Ascending aorta (tissue), 2 donors: ENCODE measurements at places on chromosomes 2 and 18.

- no peak for DNase-seq
Observed at GRCh38 chr2:95525294-95526035, 40.9 kb upstream of the TRIM43B start.

GRCh38 chr2:203732092-203732952 lies 25.9 kb downstream of the CD28 start:
- DNase-seq: no peak

DNA sequence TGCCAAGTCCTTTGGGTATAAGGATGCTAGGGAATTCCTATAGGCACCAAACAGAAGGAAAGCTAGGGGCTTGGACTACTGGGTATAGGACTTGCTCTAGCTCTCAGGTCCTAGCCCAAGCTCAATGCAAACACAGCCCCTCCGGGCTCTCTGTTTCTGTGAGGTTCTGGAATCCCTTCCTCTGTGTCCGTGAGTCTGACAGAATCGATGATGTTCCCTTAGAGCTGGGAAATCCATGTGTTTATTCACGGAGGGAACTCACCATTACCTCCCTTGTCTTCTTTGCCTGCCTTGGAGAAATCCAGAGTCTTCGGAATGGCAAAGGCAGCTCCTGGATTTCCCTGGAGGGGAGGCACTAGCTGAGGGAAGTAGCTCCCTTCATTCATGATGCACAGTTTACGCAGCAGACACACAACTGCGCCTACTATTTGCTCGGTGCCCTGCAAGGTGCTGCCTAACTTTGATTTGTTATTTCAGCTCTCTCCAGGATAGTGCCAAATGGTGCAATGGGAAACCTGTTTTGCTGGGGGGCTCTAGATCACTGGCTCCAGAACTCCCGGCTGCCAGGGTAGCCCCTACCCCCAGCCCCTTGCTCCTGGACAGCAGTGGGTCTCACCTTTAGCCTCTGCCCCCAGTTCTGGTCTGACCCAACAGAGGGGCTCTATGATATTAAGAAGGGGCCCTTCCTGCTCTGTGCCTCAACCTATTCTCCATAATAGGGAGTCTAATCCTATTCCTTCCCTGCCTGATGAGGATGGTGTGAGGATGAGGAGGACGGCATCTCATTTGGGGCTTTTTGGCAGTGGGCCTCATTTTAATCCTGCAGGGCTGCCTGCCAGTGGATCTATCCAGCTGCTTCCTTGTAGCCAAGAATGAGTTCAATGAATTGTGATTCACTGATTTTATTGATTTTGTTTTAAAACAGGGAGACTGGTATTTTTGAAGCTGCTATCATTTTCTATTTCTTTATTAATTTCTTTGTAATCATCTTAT lies 8.4 kb upstream of the PSMD1 start:
- no peak for DNase-seq

GRCh38 chr2:204401114-204401513 lies 144.2 kb upstream of the PARD3B start:
- DNase-seq: no peak

DNA sequence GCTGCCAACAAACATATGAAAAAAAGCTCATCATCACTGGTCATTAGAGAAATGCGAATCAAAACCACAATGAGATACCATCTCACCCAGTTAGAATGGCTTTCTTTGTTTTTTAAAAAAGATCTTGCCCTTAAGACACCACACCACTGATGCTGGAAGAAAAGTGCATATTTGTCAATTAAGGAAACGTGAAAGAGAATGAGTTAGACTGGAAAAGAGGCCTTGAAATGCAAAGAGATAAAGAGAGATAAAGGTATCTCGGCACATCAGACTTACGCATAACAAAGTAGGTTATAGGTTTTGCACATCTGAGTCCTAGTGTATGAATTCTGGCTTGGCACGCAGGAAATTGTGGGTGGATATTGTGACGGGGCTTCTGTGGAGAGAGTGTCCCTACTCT lies 149.5 kb downstream of the MTX2 start:
- no peak for DNase-seq

DNA sequence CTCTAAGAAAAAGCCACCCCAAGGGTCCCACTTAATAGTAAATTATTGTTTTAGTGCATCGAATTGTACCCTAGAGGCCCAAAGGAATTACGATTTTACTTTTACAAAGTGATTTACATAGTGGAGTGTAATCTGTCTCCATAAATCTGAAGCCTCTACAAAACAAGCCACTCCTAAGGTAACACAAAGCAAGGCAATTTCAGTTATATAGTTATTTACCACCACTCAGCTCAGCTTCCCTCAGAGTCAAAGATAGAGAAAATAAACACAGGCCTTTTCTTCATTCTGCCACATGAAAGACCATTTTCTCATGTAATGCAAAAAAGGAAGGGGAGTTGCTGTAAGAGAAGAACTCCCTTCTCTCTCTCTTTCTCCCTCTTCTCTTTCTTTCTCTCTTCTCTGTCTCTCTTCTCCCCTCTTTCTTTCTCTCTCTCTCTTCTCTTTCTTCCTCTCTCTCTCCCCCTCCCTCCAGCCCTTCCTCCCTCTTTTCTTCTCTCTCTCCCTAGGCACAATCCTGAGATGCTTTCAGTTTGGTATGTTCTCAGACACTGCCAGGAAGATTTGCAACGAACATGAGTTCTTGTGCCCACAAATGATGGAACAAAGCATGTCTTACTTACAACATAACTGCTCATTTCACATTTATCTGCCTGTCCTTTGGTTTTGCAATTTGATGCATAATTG lies 264.5 kb downstream of the BCL2 start:
- no peak for DNase-seq

DNA sequence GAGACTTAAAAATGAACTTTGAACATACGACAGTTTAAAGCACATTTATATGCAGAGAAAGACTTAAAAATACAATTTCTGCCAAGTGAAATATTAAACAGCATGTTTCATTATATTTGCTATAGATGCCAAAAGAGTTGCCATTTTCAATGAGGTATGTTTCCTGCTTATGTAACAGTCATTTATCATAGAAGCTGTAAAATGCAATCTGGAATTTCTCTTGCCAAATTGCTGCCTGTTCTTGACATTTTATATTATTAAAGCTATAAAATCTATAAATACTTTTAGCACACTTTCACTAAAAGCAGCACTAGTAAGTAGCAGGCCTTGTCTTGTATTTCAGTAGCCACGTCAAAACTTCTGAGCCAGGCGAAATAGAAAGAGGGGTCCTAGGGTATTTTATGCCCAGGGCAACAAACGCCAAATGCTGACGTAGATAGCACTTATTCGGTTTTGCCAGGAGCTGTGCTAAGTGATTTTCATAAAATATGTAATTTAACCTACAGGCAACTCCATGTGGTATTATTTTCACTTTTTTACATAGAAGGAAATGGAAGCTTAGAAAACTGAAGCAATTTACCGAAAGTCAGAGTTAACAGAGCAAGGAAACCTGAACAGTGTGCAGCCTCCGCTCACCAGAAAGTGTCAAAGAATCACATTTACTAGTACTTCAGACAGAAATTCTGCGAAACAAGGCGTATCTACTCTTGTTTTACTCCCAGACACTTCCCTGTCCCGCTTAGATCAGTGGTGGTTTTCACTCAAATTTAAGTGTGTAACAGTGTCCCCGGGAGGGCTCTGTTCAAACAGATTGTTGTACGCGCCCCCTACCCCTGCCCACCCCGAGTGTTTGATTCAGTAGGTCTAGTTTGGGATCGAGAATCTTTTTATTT lies 1.2 kb upstream of the CYP20A1 start:
- no peak for DNase-seq

DNA sequence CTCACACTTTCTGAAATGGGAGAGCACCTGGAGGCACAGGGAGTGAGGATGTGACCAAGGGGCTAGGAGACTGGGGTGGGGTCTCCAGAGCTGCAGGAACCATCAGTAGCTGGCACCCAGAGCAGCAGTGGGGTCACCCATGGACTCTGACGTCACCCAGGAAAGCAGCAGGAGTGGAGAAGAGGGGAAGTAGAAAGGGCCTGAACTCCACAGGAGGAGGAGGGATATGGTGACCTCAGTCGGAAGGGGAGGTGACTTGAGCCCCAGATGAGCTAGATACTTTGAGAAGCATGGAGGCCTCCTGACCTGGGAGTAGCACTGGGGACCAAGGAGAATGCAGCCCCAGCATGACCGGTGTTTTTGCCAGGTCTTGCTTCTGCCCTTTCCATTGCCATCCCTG lies 8.8 kb downstream of the NMUR1 start:
- no peak for DNase-seq

GRCh38 chr2:178114462-178114861 lies 2.2 kb downstream of the RBM45 start:
- DNase-seq: no peak

DNA sequence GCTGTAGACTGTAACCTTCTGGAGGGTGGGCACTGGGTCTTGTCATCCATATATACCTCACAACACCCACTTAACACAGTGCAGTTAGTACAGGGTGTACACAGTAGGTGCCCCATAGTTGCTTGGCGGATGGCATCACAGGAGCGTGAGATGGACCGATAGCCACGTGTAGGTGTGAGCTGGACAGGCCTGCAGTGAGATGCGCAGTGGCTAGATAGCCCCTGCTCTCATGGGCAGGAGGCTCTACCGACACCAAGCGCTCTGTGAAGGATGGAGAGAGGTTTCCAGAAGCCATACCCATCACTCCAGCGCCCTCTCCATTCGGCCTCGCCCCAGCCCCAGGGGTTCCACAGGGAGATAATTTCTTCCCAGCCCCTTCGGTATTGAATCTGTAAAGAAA lies 49.5 kb downstream of the CAPN13 start:
- no peak for DNase-seq

DNA sequence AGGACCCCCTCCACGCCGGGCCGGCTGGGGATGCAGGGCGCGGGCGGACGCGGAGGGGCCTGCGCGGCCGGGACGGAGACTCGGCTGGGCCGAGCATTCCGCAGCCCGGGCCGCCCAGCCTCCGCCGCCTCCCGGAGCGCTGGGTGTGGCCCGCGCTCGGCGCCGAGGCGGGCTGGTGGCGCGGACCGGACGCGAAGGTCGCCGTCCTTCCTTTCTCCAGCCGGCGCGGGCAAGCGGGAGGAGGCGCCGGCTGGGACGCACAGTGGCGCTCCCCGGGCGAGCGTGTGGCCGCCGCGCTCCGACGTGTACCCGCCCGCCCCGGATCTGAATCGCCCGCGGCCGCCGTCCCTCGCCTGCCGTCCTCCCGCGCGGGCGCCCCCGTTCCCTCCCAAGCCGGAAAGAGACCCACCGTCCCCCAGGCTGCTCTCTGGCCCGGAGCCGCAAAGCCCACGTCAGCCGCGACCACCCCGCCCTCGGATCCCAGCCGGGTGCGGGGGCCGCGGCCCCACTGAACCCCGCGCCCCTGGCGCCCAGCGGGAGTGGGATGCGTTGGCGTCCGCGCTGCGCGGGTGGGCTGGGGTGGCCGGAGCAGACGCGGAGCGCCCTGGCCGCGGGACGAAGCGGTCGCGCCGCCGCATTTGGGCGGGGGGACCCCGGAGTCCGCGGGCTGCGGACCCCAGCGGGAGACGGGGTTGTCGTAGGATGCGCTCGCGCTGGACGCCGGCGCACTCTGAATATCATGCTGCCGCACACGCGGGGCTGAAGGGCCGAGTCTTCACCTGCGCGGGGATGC lies 634 bp downstream of the SPATS2L start:
- DNase-seq: peak; percentile 70

GRCh38 chr2:2749206-2749598 lies 418.1 kb upstream of the MYT1L start:
- no peak for DNase-seq

DNA sequence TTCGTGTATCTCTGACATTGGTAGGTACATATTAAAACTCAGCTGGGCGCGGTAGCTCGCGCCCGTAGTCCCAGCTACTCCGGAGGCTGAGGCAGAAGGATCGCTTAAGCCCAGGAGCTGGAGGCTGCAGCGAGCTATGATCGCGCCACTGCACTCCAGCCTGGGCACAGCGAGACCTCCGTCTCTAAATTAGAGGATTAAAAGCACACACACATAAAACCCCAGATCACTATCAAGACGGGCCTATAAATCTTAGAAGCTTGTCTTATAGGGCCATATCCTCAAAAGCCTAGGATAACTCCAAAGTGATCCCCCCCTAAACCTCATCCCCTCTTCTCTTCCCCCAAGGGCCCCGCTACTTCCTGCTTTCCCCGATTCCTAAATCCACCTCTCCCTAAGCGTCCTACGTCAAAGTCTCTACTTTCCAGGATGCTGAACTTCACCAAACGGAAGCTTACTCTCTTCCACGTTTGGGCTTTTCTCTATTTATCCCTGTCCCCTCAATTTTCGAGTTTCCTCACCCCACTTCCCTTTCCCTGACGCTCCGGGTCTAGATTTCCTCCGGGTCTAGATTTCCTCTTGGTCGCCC lies 707 bp downstream of the KRCC1 start:
- no peak for DNase-seq

DNA sequence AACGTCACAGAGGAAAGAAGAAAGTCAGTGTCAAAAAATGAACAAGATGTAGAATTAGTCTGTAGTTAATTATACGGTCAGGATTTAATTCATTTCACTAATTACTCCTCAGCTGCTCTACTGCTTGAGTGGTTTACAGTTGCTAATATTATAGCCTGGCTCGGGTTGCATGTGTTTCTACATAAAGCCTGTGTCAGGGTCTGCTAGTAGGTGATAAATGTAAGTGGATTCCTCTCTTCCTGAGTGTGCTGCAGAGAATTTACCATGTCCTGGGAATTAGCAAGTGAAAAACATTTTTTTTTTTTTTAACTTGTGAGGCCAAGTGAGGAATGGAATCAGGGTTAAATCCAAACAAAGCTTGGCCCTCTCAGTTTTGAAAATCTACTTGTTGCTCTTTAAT lies 622.6 kb downstream of the EPHA4 start:
- DNase-seq: no peak

DNA sequence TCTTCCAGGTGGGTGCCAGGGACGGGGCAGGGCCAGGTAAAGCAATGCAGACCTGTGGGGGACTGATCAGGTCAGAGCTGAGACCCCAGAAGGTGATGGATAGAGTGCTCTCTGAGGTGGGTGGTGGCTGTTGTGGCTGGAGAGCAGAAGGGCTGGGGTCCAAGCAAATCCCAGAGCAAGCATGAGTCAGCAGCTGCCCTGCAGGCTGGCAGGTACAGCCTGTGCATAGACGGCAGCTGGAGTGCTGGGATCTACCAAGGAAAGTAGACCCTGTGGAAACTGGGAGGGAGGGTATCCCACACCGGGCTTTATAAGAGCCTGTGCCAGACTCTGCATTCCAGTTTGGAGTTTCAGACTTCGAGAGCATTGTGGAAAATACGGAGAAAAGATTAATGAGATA lies 663 bp downstream of the TRIM54 start:
- DNase-seq: no peak

DNA sequence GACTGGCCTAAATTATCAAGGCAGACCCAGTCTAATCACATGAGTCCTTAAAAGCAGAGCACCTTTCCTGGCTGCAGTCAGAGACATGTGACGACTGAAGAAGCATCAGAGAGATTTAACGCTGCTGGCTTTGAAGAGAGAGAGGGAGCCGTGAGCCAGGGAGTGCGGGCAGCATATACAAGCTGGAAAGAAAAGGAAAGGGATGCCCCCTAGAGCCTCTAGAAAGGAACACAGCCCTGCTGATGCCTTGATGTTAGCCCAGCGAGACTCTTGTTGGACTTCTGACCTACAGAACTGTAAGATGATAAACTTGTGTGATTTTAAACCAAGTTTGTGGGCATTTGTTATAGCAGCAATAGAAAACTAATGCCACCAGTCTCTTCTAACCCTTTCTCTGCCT lies 58.1 kb downstream of the HEATR5B start:
- DNase-seq: no peak

- no peak for DNase-seq
Observed at GRCh38 chr2:134161170-134161547, 92.7 kb upstream of the MGAT5 start.

- peak; percentile 96 for DNase-seq
Observed at GRCh38 chr18:23231340-23232021, 96.2 kb downstream of the CABLES1 start.
